ENCODE measurements at places on chromosomes 12 and 14.
A peak's percentile ranks its signal among the peaks of the same experiment; 100 is the strongest.

DNA sequence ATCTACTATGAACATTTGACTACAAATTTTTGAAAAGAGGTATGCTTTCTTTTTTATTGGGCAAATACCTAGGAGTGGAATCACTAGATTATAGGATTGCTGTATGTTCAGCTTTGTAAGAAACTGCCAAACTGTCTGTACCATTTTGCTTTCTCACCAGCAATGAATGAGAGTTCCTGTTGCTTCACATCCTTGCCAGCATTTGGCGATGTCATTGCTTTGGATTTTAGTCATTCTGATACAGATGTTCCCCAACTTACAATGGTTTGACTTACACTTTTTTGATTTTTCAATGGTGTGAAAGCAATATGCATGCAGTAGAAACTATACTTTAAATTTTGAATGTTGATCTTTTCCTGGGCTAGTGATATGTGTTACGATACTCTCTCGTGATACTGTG, 328.7 kb downstream of the RAD51B start:
- DNase-seq, result no peak

DNA sequence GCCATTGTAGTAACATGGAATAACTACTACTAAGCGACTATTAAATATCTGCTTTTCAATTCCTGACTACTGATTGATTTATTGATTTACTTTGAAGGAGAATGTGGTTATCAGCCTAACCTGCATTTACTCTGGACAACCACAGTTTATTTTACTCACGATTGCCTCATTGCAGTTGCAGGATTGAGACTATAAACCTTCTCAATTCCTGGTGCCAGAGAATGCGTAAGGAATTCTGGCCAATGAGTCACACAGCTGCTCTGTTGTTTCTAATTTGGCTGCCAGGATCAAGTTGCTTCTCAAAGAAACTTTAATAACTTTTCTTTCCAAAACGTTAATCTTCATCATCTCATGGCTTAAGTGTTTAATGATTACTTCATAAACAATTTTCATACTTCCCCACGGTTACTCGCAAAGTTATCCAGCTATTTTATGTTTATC, 13.1 kb upstream of the TMTC1 start:
- DNase-seq, result no peak

GRCh38 chr12:56886319-56886718, 47.9 kb downstream of the SDR9C7 start:
- no peak for DNase-seq

GRCh38 chr12:130603396-130603965, 112.6 kb downstream of the RIMBP2 start:
- DNase-seq, result no peak

GRCh38 chr14:55341781-55342180, 69.8 kb downstream of the ATG14 start:
- DNase-seq, result no peak

GRCh38 chr12:30930641-30931040, 4.1 kb downstream of the TSPAN11 start:
- DNase-seq, result no peak

- DNase-seq, result no peak
These were observed 248.5 kb downstream of the IPO8 start for GRCh38 chr12:30447061-30447750.

DNA sequence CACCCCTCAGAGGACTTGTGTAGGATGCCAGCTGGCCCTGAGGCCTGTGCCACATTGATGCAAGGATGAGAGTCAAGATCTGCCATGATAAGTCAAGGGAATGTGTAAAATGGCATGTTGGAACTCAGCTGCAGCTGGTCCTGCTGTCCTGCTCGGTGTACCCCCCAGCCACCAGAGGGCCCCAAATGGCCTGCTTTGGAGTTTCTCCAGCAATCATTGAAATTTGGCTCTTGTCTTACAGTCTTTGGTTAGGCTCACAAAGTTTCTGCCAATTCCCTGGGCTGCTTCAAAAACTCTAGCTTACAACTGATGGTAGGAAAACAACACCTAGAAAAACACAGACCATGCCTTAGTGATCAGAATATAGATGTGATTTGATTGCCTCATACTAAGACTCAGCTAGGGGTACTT, 76.8 kb downstream of the HSD17B6 start:
- DNase-seq, result peak; percentile 2

- DNase-seq, result no peak
These were observed 26.6 kb downstream of the FUT8 start for GRCh38 chr14:65439117-65439516.

DNA sequence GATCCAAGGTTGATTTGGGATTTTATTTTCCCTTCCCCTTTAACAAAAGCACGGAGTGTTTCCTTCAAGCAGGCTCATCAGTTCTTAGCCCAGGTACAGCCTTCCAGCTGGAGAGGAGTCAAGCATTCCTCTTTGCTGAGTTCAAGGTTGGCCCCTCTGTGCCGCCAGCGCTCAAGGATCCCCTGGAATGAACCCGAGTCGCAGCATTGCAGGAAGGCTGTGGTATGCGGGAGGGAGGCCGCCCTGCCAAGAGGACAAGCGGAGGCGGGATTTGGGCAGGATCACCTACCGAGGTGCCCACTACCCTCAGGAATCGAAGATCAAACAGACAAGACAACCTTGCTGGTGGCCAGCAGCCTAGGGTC, 53.9 kb upstream of the NCOR2 start:
- DNase-seq, result no peak

- no peak for DNase-seq
These were observed 90.1 kb downstream of the STXBP6 start for GRCh38 chr14:24959791-24960331.

DNA sequence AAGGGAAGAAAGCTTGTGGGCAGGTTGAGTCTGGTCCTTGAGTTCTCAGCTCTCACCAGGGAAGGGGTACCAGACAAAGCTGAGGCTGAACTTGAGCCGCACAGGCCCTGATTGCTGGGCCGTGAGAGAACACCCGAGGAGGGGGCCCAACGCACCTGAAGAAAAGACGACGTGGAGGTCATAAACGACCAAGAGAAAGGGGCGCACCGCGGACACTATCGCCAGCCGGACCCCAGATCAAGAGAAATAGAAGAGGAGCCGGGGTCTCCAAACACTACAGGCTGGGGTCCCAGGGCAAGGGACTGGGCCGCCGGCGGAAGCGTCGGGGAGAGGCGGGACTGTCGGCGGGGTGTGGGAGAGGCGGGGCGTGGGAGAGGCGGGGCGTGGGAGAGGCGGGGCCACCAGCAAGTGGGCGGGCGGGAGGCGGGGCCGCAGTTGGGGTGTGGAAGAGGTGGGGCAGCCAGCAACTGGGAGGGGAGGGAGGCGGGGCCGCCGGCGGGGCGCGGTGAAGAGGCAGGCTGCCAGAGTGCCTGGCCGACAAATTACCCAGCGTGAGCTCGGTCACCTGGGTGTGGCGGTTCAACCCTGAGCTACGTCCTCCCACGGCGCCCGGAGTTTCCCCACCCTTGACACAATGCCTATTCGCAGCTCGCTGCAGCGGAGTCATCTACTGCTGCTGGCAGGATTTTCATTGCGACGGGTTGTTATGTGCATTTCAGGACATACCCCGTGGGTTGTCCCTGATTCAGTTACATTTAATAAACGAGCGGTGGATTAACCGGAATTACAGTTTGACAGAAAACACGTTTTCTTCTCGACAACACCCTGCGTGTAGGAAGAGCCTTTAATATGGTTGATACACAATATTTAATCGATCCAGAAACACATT, 15.5 kb upstream of the NEMF start:
- DNase-seq, result peak; percentile 96

GRCh38 chr14:51129130-51129529, 34.2 kb upstream of the TRIM9 start:
- DNase-seq, result no peak

- no peak for DNase-seq
These were observed 32.1 kb downstream of the PRMT8 start for GRCh38 chr12:3523058-3523457.

DNA sequence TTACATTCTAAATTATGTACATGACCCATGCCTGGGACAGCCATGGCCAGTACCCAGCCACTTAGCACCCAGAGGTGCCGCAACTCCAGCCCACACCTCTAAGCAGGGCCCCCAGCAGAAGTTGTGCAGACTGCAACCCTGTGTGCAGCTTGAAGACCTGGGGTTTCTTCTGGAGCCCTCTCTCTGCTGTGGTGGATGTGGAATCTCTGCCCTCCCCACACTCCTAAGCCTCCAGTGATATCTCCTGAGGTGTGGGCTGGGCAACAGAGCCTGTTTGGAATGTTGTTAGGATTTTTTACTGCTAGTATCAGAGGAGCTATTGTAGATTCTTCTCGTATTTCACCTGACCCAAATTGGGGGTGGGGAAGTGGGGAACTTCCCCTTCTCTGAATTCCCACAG, 59.4 kb upstream of the TUNAR start:
- DNase-seq, result no peak

DNA sequence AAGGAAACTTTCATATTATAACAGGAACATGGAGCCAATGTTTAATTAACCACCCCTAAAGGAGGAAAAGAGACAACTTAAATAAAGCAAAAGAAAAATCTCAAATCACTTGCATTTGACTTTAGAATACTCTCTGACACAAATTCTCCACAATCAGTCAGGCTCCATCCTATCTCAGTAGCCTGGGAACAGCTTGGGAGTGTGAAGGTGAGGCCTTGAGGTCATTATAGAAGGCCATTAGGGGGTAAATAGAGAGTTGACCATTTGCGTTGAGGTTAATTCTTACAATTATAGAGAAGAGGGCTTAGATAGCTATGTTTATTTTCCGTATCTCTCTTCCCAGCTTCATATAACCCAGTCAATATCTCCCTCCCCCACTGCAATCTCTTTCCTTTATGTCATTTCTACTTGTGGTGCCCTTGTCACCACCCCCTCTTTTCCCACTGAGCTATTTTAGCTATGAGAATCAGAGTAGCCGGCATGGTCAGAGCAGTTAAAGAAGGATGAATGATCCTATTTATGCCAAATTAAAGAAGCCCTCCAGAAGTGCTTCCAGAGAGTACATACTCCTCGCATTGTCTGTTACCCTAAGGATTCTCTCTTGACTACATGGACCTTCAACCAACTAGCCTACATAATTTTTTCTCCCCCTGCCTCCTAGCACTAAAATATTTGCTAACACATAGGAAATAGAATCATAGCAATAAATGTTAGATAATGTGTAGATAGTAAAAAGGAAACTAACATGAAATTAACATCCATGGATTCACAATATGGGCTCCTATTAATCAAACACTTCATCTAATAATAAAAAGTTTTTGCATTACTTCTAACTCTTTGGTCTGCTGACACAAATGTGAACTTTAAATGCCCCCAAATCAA, 135.2 kb upstream of the KRR1 start:
- no peak for DNase-seq

GRCh38 chr12:18492372-18493025, 231.2 kb downstream of the PIK3C2G start:
- no peak for DNase-seq
